Stimulated activated CD8-positive, alpha-beta memory T cell treated with anti-CD3 and anti-CD28 coated beads, Interleukin-15, amount 100 ng/mL, for 24 hours (primary cell): ENCODE measurements at places on chromosomes 12 and 14.

DNA sequence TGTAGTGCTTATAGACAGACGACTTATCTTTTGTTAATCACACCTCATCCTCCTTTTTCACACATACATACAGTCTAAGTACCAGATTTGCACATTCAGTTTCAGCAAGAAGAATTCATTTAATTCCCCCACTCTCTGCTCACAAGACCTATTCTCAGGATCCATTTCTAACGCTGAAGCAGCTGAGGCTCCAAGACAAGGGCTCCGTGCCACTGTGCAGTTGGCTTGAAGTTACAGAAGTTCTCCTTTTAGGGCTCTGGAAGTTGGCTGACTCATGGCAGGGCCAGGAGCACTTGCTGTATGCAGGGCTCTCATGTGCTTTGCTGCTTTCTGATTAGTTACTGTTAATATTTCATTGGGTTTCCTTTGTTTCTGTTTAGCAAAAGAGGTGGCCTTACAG, 1566.9 kb upstream of the TMEM132C start:
- DNase-seq, result no peak

DNA sequence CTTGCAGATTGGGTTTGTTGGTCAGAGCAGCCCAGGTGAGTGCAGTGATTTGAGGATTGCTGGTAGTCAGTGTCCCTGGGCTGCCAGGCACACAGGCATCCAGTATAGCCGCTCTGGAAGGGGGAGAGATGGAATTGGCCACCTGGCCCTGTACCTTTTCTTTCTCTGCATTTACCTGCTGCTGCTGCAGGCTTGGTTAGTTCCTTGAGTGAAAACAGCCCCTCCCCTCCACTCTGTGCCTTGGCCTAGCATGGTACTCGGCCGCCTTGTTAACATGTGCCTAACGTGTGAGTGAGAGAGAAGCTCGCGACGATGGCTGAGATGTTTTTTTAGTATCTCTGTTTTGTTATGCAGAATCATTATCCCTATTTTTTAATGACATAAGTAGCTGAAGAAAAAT, 49.3 kb upstream of the AMN start:
- no peak for DNase-seq

DNA sequence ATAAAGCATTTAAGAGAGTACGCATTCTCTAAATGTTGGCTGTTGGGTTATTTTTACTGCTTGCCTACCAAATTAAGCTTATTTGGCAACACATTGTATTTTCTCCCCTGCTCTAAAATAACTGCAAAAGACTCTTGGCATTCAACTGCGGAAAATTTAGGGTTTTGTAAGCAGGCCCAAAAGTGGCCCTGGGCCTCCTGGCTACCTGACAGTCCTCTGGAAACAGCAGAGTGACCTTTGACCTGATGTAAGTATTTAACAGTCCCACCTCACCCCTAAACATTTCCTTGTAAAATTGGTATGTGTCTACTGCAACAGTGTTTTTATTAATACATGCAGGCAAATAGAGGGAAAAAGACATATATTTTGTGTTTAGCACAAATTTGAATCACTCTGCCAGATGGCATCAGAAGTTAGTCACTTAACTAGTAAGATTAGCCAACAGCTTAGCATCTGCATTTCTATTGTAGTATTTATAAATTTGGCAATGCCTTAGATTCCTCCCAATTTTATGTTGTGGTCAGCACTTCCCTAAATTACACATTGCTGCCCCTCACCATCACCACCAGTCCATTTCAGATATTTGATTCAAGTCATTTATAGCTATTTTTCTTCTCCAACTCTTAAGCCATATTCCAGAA, 11.2 kb downstream of the LLPH start:
- DNase-seq, result no peak

DNA sequence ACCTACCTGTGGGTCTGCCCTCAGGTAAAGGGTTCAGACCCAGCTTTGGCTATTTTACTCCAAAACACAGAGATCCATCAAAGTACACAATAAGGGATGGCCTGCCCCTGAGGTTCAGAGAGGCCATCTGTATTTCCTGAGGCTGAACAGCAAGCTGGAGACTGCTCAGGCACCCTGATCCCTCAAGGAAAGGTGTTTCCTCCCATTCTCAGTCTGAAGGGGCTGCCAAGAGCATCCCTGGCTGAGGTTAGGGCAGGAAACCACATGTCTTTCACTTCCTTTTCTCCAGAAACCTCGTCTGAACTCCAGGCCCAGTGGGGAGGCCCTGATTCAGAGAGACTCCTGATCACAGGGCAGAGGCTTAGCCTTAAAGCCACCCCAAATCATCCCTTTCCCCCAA, 1.5 kb downstream of the RILPL1 start:
- DNase-seq, result no peak

GRCh38 chr14:91509878-91510170, 286 bp downstream of the PPP4R3A start:
- DNase-seq, result no peak

DNA sequence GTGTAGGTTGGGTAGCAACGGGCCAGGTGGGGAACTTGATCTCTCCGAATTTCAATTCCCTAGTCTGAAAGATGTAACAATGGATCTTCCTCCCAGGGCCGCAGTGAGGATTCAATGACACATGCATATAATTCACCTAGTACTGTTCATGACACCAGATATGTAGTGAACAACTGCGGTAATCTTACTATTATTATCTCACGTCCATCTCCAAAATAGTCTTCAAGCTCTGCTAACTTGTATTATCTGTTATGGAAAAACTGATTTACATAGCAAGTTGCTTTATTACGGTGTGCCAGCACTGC, 26.4 kb downstream of the MOK start:
- no peak for DNase-seq

- no peak for DNase-seq
Measured at GRCh38 chr12:4120316-4120917, 153.1 kb upstream of the CCND2 start.

DNA sequence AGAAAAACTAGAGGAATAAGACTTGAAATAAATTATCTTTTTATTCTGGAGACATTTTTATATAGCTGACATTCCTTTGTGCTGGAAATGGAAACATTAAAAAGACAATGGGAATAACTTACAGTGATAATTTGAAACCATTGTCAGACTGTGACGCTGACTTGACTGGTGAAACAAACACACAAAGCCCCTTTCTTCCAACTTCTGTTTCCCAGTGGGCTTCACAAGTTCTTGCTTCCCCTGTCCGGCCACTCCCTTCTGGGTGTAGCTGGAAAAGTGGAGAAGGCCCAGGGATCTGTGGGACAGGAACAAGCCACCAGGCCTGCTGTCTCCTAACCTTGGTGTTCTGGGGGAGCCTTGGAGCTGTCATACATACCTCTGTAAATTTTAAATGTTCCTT, 58.8 kb downstream of the PELI2 start:
- DNase-seq, result no peak

DNA sequence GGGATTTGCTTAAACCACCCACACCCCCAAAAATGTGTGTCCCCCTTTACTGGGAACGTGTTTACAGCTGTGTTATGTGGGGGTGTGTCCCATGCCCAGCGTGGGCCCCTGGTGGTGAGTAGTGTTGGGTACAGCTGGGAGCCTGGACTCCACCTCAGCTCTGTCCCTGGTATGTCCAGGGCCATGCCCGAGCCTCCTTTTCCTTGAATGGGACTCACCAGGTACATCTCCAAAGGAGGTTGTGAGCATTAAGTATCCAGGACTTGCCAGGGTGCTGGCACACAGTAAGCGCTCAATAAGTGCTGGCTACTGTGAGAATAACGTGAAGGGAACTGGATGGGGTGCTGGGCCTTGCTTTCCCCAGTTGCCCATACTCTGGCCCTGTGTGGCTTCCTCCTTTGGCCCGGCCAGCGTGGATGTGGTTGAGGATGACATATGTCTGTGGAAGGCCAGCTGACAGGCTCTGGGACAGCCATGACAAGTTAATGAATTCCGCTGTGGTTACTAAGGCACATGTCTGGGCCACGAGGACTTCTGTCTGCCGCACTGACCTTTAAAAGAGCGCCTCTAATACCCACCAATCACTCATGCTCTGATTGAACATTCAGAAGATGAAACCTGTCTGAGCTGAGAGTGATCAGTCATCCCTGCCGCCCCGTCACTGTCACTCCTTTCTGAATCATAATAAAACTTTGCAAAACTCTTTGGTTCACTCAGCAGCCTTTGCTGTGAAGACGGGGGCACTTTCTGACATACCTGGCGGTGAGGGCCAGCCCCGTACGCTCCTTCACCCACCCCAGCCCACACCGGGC, 74.7 kb downstream of the DIO3 start:
- DNase-seq, result no peak

GRCh38 chr14:38184132-38184531, 23.6 kb upstream of the SSTR1 start:
- DNase-seq, result no peak

DNA sequence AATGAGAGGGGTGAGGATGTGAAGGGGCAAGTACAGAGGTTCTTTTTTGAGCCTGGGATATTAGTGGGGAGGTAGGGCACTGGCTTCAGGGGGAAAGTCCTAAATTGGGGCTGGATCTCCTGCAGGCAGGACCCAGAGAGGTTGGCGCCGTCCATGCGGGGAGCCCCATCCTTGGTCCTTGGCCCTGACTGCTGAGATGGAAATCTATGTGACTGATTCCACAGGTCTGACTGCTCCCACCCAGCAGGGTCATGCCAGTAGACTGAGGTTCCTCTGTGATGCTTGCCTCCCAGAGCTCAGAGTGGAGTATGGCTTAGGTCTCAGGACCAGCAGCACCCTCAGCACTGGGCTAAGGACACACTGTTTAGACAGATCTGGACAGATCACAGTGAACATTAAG, 988.6 kb upstream of the TMEM132C start:
- no peak for DNase-seq
